ENCODE measurements at places on chromosomes 16 and 17.

GRCh38 chr16:50570808-50571598, 22.8 kb downstream of the NKD1 start:
- no peak for DNase-seq

DNA sequence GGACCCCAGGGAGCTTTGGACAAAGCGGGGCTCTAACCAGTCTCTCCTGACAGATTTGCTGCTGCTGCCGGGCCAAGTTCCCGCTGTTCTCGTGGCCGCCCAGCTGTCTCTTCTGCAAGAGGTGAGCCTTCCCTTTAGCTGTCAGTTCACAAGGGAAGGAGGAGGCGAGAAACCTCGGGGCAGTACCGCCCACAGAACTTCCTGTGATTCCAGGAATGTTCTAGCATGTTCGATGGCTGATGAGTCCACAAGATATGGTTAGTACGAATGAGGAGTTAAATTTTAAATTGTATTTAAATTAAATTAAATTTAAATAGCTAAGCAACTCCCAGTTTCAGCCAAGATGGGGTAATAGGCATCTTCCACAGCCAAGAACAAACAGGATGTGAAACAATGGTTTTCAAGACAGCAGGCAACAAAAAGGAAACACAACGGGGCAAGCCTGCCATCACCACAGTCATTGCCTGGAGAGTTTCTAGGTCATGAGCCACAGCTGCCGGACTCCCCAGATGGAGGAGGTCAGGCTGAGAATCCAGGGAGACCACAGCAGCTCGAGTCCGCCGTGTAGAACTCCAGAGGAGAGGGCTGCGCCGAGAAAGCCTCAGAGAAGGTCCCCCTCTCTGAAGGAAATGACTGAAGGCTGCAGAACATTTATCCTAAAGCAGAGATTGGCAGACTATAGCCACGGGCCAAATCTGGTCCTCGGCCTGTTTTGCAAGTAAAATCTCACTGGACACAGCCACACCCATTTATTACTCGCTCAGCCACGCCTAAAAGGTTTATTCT, 9.5 kb upstream of the TCF25 start:
- no peak for DNase-seq

GRCh38 chr16:23496821-23497542, 13.3 kb downstream of the GGA2 start:
- no peak for DNase-seq

- DNase-seq: no peak
These were observed 367.5 kb downstream of the CPPED1 start for GRCh38 chr16:12436201-12436657.

GRCh38 chr16:81821436-81822128, 42.5 kb downstream of the PLCG2 start:
- no peak for DNase-seq

GRCh38 chr16:70650216-70650615, 3.9 kb downstream of the IL34 start:
- DNase-seq: no peak

GRCh38 chr16:27802664-27803439, 252.9 kb downstream of the KATNIP start:
- no peak for DNase-seq

DNA sequence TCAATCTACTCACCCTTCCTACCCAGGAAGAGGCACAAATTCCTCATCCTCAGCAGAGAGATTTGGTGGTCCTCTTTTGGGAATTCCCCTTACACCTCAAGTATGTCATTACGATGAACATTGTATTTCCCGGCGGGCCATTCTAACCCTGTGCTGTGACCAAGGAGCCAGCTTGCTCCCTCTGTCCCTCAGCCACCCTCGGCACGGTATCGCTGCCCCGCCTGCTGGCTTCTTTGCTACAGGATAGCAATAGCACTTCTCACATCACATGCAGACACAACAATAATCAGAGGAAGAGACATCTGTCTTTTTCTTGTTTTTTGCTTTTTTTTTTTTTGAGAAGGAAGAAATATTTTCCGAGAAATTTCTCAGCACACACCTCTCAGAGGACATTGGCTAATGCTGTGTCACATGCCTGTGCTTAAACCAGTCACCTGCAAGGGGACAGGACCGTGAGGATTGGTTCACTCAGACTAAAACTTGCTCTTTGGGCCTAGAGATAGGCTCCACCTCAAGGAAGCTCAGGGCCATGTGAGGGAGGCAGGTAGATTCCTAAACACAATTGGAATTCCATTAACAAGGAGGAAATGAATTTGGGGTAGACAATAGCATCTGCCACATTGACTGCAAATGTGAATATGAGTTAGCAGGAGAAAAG, 41.2 kb downstream of the TMC5 start:
- no peak for DNase-seq

DNA sequence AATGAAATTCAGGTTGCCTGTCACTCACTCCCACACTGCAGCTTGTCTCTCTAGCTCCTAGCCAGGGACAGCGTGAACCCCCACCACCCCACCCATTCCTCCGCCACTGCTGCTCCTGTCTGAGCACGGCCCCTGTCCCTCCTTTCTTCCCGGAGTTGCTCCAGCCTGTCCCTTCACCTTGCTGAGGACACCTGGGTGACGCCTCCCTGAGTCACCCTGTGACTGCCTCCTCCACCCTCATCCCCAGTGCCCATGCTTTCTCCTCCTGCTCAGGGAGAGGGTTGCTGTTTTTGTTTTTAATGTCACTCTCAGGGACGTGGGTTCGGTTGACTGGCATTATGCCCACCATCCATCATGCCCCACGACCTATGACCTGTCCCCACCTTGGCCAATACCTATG, 25.8 kb upstream of the NAT9 start:
- no peak for DNase-seq

DNA sequence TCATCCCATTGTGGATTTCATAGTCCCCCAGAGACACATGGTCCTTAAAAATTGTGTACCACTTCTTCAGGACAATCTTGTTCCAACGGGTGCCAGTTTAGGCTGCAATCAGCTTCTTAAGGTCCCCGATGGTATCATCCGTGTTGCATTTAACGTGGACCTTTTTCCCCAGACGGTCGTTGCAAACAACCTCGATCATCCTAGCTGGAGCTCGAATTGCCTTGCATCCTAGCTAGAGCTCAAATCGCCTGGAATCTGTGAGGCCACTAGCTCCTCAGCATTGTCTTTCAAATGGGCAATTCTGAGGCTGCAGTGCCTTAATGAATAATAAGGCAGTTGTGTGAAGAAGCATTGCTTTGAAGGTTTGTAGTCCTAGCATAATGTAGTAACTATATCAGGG, 37.7 kb upstream of the RHBDL3 start:
- DNase-seq: no peak

DNA sequence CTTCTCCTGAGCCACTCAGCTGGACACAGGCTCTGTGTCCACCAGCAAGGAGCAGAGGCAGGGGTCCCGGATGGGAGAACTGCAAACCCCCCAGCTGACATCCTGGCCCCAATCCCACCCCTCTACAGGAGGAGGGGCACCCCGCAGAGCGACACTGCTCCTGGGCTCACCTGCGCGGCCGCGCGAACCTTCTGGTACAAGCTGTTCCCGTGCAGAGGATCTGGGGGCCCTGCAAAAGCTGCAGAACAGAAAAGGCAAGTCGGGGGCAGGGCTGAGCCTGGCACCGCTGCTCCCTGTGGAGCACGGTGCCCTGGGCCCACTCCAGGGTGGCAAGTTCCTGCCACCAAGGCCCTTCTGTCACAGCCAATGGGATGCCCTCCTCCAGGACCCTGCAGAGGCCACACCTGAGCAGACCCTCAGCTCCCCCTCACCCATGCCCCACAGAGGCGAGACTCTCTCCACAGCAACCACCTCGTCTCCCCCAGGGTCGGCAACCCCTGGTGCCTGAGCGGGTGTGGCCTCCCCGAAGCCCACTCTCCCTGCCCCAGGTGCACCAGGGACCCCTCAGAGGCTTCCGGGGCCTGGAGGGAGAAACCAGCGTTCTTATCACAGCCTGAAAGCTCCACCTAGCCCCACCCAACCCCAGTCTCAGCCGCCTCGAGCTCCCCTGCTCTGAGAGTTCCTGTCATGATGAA, 4.9 kb downstream of the TEPSIN start:
- no peak for DNase-seq

DNA sequence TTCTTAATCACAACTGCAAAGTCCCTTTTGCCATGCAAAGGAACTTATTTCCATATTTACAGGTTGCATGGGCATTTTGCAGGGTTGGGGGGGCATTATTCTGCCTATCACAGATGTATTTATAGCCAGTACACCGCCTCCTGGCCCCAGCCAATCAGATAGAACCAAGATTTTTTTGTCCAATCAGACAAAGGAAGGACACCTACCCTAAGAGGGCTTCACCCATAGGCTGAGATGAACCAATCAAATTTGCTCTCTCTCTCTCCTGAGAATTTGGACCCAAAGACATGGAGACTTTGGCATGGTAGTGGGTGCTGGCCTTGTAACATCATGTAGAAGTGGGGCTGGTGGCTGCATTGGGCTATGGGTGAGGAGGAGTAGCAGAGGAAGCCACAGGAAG, 3.9 kb upstream of the KCNG4 start:
- no peak for DNase-seq

GRCh38 chr17:76519048-76519966, 18.1 kb upstream of the RHBDF2 start:
- no peak for DNase-seq

DNA sequence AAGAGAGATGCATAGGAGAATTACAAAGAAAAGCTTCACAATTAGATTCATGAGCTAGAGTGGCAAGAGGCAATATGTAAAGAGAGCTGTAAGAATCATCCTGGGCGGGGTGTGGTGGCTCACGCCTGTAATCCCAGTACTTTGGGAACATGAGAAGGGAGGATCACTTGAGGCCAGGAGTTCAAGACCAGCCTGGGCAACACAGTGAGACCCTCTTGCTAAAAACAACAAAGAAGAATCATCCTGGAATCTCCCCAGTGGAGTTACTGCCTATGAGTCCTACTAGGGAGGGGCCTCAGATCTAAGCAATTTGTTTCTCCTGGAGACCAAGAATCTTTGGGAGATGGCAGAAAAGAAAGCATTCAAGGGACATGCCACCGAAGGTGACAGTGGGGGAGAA, 119.1 kb downstream of the HIC1 start:
- no peak for DNase-seq

DNA sequence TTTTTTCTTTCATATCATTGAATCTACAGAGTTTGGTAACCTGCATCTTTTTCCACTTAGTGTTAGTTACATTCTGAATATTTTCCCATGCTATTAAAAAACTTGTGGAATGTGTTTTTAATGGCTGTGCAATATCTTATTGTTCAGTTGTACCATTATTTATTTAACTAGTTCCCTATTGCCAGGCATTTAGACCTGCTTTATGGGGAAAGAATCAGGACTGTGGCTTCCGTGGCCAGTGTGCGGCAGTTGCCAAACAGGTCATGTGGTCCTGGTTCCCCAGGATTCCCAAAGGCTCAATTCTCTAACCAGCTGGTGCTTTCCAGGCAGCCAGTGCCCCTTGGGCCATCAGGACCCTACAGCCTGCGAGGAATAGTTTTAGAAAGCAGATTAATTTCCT, 30.8 kb downstream of the NDEL1 start:
- DNase-seq: no peak

GRCh38 chr17:63930951-63931575, 1.1 kb downstream of the CD79B start:
- DNase-seq: peak; percentile 42

DNA sequence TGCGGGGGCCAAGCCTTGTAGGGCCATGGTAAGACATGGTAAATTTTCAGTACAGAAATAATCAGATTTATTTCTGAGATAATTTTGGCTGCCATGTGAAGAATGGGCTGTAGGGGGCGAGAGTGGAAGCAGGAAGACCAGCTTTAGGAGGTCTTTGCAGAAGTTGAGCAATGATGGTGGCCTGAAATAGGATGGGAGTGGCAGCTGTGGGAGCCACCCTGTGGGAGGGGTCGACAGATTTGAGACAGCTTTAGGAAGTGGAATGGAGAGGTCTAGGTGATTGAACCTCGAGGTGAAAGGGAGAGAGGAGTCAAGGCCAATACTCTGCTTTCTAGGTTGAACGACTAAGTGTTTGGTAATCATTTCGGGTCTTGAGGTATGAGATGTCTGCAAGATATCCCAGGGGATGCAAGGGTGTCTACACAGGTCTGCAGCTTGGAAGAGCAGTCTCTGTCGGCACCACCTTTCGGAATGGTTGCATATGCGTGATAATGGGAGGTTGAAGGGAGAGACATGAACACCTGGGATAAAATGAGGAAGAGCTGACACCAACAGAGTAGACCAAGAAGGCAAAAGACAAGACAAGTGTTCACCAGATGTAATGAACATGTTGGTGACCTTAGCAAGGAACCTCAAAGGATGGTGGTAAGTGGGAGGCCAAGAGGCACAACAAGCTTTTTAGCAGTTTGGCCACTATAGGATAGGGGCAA, 4.2 kb upstream of the ATXN7L3 start:
- peak; percentile 20 for DNase-seq

DNA sequence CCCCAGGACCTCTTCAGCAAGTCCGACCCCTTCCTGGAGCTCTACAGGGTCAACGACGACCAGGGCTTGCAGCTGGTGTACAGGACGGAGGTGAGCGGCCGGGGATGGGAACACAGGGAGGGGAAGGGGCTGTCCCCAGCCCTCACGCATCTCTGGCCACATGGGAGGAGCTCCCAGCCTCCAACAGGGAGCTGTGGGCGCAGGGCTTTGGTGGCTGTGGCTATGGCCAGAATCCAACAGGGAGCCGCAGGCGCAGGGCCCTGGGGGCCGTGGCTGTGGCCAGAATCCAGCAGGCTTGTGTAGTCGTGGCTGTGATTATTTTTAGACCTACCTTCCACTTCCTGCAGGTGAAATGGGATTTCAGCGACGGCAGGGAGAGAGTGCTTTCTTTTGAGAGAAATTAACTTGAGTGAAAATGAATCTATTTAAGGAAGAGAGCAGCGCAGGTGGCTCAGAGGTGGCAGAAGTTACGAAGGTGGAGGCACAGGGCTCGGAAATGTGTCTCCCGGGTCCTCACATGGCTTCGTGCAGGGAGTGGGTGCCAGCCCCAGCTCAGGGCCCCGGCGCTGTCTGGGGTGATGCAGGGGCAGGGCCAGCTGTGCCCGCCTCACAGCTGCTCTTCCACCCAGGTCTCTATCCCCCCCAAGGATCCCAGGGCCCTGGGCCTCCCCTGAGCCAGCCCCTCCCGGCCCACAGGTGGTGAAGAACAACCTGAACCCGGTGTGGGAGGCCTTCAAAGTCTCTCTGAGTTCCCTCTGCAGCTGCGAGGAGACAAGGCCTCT, 9.4 kb downstream of the CPNE7 start:
- no peak for DNase-seq

DNA sequence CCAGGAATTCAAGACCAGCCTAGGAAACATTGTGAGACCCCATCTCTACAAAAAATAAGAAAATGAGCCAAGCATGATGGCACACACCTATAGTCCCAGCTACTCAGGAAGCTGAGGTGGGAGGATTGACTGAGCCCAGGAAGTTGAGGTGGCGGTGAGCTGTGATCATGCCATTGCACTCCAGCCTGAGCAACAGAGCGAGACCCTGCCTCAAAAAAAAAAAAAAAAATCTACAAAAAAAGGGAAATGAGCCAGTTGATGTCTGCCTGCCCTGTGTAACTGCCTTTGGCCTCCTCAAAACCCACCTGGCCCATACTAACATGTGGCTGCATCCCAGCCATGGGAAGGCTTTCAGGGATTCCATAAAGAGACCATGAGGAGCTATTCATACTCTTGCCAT, 4.5 kb downstream of the RANBP10 start:
- no peak for DNase-seq

GRCh38 chr16:7218936-7219335, 113.7 kb upstream of the RBFOX1 start:
- DNase-seq: no peak

- DNase-seq: no peak
These were observed 21.5 kb downstream of the EPOP start for GRCh38 chr17:38653230-38653629.

Data from effector CD8-positive, alpha-beta T cell (primary cell).